ENCODE measurements at places on chromosomes 12 and 14.

DNA sequence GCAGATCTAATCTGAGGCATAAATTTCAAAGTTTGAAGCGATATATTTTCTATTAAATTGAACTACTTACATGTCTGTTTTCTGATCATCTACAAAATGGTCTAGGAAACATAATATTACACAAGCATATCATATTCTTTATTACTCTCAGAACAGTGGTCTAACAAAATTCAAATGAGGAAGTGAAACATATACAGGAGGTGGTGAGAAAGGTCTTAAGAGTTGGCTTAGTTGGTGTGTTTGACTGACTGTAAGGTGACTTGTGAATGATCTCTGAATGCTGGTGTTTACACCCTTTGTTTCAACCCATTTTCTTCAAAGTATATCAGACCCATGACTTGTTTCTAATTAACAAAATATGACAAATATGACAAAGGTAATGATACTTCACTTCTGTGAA is 1156.8 kb downstream of the SLC16A7 start:
- no peak for DNase-seq

DNA sequence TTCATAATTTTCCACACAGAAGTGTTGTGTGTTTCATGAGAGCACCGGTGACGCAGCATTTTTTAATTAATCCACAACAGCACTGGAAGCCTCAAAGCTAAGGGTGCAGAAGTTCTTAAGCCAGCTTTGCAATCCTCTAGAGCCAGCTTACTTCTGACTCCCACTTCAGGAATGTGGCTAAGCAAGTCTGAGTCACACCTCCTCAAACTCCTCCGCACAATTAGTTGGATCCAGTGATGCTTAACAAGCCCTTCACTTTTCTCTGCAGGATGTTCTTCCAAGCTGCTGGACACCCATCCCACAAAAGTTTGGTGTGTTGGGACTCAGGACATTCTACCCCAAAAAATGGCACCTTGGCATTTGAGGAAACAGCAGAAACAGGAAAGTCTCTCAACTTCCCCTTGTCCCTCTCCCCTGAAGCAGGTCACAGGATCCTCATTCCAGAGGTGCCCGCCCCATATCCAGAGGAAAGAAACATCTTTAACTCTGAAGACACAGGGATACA is 210.0 kb downstream of the PPM1H start:
- DNase-seq: no peak

DNA sequence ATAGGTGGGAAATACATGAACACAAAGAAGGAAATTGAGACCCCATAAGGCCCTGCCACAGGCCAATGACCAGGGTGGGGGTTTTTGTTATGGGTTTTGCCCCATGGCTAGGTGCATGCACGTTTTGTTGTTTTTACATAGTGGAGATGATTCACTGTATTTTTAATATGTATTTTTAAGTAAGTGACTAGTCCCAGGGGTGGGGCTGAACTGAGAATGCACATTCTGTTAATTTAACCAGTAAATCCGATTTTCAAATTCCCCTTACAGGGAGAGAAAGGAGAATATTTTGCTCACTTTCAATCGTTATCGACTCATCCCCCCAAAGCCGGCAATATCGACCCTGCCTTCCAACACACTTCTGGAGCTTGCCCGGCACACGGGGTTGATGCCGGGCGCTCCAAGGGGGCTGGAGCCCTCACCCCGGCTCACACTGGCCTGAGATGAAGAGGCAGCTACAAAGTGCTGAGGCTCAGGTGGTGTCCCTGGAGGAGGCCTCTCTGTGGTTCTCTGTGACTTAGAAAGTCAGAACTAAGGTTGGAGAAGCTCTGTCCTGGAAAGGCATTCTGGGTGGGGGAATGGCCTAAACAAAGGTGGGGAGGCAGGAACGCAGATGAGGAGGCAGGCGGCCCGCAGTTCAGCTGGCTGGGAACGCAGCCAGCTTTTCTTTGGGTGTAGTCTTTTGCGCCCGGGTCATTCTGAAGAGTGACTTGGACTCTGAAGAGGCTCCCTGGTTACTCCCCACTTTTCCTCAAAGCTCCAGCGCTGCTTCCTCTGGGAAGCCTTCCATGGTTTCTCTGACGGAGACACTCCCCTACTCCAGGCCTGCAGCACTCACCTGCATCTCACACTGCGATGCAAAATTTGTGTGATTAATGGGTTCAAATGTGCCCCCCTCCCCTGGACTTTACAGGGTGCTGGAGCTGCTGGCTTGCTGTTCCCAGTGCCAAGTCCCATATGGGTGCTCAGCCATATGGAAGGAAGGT is 50.7 kb upstream of the DLK1 start:
- no peak for DNase-seq

- no peak for DNase-seq
Observed at GRCh38 chr12:4766445-4766844, 46.2 kb downstream of the GALNT8 start.

- DNase-seq: no peak
Observed at GRCh38 chr12:32043928-32044549, 62.6 kb upstream of the BICD1 start.

GRCh38 chr14:22844221-22845102 is 8.1 kb downstream of the MMP14 start:
- no peak for DNase-seq

DNA sequence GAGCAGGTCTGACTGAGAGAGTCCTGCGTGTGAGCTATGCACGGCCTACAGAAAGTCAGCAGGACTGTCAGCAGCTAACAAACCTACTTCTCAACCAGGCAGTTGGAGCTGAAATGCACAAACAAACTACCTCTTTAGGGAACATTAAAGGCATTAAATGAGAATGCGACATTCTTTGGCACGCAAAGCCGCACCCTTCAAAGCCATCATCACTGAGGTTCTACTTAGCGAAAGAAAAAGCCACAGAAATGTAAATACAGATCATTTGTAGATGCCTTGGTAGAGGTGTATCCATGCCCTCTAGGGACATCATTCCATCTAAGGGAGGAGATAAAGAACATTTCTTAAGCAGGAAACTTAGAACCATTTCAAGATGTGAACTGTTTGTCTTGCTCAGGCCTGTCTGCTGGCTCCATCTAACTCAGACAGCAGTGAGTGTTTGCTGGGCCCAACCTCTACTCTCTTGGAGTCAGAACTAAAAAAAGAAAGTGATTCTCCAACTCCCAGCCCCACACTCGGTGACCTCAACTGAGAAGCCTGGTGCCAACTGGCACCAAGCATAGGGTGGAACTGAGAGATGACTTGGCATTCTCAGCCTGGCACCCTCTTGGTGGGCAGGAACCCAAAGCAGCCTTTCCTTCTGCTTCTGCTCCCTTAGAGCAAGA is 63.5 kb upstream of the MBIP start:
- no peak for DNase-seq

- no peak for DNase-seq
Observed at GRCh38 chr12:64600164-64600561, 10.1 kb upstream of the RASSF3 start.

GRCh38 chr12:33012226-33012625 is 115.6 kb upstream of the PKP2 start:
- DNase-seq: no peak

- no peak for DNase-seq
Observed at GRCh38 chr14:51616724-51617409, 34.8 kb upstream of the FRMD6 start.

- DNase-seq: no peak
Observed at GRCh38 chr12:98419795-98420404, 95.5 kb upstream of the TMPO start.

DNA sequence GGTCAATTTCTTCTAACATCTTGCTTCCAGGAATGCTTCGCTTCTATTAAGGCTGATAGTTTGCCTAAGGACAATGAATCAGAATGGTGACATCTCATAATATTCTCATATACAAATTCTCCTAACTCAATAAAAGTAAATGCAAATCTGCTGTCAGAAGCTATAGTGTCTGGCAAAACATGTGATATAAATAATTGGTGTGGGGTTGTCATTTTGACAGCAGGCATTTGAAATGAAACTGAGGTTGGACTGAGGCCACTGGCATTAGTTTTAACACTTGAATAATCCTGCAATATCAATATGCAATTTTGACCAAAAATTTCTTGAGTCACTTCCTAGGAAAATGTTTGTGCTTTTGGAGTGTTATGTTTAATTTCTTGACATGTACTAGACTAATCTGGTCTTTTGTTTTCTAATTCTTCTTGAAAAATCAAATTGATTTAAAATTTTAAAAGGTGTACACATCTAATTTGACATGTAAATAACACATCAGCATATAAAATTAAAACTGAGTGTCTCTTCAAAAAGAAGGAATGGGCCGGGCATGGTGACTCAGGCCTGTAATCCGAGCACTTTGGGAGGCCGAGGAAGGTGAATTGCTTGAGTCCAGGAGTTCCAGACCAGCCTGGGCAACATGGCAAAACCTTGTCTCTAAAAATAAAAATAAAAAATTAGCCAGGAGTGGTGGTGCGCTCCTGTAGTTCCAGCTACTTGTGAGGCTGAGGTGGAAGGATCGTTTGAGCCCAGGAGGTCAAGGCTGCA is 92.3 kb upstream of the BTG1 start:
- no peak for DNase-seq
